NCI-H226 (cell line): ENCODE measurements at places on chromosomes 11 and 22.

DNA sequence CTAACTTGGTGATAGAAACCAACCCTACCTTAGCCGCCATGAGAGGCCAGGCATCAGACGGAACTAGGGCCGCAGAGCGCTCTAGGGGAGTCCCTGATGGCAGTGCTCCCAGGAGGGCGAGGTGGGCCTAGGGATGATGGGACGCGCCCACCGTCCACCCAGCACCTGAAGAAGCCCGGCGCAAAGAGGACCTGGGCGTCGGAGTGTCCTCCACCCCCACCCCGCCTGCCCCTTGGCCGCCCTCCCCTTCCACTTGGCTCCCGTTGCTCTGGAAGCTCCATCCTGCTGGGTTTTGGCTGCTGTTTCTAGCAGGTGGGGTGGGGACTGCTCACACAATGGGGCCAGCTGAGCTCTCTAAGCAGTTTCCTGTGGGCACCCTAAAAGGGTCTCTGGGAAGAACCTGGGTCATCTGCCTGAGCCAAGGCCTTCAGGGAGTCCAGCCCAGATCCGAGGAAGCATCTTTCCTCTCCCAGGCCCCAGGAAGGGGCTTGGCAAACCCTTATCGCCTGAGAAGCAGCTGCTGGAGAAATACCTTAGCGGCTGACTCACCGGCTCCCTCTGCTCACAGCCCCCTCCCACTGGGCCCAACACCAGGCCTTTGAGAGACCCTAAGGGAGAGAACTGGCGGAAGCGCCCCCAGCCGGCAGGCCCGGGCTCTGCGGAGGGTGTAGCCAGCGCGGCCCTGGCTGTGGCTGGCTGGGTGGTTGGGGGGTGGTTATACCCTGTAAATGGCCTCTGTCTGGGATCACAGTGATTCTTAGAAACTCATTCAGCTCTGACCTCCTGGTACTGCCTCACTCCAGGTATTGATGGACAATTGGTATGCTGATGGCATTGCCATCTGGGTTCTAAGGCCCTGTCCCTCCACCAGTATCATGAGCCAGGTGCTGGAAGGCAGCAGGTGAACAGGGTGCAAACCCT, 19.3 kb downstream of the CREB3L1 start:
- peak; percentile 97 for DNase-seq

DNA sequence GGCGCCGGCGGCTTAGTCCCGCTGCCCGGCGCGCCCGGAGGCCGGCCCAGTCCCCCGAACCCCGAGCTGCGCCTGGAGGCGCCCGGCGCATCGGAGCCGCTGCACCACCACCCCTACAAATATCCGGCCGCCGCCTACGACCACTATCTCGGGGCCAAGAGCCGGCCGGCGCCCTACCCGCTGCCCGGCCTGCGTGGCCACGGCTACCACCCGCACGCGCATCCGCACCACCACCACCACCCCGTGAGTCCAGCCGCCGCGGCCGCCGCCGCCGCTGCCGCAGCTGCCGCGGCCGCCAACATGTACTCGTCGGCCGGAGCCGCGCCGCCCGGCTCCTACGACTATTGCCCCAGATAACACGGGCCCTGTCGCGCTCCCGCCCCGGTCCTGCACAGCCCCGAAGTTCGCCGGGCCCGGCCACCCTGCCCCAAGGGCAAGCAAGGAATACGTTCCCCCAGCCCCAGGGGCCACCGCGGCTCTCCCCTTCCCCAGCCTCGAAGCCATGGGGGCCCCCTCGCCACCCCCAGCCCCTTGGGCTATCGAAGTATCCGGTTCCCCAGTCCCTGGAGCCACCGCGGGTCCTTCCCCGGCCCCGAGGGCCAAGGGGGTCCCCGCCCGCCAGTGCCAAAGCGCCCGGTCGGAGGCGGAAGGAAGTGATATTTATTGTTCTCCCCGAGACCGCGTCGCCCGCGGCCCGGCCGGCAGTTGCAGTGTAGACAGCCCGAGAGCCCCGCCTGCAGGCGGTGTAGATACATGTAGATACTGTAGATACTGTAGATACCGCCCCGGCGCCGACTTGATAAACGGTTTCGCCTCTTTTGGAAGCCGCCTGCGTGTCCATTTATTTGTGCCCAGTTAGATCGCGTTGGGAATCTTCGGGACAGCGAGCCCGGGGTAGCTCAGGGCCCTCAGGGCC, 6.2 kb downstream of the TBX1 start:
- no peak for DNase-seq

DNA sequence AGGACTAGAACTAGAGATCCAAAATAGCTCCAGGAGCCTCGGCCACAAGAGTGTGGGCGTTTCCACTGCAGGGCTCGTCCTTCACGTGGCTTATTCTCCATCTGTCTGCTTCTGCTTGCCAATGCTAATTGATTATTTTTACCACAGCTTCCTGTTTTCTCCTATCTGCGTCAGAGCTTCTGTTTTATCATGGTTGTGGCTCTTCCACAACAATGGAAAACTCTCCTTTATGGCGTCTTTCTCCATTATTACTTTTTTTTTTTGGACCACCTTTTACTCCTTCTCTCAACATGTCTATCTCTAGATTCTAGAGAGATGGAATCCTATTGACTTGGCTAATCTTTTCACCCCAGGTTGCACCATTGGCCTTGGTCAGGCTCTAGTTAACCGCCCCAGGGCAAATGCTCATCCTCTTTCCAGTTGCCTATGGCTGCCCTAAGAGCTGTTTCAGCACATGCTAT, 25.9 kb downstream of the CAT start:
- DNase-seq = no peak

- no peak for DNase-seq
Measured at GRCh38 chr22:32073262-32073661, 30.2 kb downstream of the SLC5A1 start.

DNA sequence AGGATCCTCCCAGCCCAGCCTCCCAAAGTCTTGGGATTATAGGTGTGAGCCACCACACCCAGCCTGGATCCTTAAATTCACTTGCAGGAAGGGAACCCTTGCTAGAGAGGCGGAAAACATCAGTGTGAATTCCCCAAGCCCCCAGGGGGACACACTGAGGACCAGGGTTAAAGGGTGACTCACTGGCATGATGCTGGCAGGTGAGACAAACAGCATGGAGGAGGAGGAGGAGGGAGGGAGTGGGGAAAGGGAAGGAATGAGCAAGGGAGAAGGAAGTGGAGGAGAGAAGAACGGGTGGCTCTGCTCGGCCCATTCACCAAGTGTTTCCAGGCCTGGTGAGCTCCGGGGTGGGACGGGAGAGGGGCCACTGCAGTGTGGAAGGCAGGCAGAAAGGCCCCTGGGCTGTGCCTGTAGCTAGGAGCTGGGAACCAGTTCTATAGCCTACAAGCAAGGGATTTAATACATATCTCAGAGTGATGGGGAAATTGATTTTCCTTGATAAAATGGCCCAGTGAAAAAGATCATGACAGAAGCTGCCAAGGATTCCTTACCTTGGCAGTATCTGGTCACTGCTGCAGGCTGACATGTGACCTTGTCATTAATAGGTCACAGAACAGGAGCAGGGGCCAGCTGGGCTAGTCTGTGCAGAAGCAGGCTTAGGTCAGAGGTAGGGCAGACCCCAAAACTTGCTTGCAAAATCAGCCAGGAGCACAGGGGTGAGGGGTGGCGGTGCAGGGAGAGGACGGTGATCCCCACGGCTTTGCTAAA, 370.2 kb downstream of the SHANK2 start:
- DNase-seq = no peak
